Activated T-cell treated with anti-CD3 and anti-CD28 coated beads for 1 hour (primary cell): ENCODE measurements at places on chromosomes 3 and 15.
A peak's percentile ranks its signal among the peaks of the same experiment; 100 is the strongest.

DNA sequence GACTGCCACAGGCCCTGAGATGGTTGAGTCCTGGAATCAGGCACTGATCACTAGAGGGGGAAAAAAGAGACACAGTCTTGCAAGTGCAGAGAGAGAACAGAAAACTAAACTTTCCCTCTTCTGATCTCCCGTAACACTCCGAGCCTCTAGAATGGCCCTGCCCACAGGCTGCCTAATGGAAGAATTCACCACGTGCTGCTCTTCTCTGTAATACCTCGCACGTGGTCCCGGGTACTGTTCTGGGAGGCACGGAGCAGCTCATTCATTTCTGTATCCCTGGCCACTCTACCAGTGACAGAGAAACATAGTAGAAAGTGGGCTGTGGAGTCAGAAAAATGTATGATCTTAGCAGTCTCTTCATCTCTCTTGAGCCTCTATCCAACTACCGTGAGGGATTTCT is 30.4 kb downstream of the VGLL4 start:
- DNase-seq, result no peak

- DNase-seq, result no peak
These were observed 469 bp downstream of the GUCA1C start for GRCh38 chr3:108953210-108953609.

GRCh38 chr15:40044717-40045571 is 6.0 kb upstream of the SRP14 start:
- peak; percentile 67 for DNase-seq

DNA sequence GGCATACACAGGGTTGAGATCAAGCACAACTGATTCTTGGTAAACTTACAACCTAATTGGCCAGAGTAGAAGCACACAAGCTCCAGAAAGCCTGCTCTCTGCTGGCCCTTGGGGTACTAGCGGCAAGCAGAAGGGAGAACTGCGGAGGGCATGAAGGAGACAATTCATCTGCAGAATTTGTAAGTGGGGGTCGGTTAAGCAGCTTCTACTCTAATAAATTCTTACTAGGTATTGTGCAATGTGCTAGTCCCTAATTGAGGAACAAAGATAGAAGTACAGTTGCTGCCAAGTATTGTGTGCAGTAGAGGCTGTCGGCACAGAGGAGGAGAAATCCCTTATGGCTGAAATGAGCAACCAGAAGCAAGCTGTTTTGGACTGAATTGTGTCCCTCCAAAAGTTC is 91.2 kb upstream of the VEPH1 start:
- DNase-seq, result no peak

GRCh38 chr15:62558640-62559380 is 393.7 kb upstream of the C2CD4B start:
- DNase-seq, result no peak

DNA sequence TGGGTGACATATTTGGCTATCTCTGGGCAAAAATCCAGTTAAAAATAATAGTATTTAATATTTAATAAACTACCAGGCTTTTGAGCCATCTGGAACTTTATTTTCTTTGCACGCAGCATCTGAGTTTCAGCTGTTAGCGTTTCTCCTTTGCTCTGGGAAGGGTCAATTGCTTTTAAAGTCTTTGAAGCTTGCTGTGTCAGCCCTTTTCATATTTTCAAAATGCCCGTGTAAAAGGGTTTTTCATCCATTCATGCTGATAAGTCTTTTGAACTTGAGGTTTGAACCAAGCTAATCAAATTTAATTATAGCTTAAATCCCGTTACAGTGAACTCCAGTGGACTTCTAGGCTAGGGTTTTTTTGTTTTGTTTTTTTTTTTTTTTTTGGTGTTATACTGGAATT is 79.1 kb downstream of the SLC25A26 start:
- DNase-seq, result no peak

DNA sequence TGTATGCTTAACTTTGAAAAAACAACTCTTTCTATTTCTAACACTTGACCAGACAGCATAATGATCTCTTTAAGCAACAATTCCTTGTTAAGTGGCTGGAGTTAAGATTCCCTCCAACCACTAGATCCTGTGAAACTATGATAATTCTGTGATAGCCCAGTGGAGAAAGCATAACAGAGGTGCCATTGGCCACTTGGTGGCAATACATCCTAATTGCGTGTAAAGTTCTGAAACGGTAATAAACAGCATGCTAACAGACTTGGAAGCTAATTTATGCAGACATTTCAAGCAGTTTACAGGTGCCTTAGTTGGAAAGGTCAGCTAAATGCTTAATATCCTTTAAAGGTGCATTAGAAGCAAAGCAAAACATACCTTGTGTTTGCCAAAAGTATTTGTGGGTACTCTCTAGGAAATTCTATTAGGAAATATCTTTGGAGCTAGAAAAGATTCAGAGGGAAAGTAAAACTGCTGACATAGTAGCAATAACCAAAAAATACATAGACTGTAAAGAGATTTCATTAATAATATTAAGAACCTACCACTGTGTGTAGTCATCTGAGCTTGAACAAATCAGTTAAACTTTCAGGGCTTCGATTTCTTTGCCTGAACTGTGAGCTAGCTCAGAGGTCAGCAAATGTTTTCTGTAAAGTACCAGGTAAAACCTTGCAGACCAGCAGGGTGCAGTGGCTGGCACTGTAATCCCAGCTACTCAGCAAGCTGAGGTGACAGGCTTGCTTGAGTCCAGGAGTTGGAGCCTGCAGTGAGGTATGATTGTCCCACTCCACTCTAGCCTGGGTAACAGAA is 19.0 kb upstream of the CSTA start:
- no peak for DNase-seq

DNA sequence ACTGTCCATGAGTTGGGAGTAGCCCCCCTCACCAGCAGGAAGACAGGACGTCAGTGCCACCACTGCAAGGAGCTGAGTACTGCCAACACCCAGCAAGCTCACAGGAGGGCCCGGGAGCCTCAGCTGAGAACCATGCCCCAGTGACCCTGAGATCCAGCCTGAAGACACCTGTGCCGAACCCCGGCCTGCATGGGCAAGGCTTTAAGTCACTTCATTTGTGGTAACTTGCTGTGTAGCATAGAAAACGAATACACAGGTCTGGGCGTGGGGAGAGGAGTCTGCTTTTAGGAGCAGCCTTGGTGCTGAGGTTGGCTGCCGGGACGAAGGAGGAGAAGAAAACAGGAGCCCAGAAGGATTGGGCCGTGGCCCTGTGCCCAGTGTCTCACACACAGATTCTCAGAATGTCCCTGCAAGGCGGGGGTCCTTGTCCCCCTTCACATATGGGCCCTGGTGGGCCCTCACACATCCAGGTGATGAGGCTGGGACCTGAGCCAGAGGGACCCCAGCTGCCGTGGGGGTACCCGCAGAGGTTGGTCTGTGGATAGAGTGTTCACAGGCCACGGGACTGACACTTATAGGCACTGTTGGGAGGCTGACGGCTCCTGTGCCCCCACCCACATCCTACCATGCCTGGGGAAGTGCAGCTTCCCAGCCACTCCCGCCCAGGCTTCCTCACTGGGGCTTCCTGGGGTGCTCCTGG is 85.3 kb downstream of the PLXNA1 start:
- DNase-seq, result no peak

DNA sequence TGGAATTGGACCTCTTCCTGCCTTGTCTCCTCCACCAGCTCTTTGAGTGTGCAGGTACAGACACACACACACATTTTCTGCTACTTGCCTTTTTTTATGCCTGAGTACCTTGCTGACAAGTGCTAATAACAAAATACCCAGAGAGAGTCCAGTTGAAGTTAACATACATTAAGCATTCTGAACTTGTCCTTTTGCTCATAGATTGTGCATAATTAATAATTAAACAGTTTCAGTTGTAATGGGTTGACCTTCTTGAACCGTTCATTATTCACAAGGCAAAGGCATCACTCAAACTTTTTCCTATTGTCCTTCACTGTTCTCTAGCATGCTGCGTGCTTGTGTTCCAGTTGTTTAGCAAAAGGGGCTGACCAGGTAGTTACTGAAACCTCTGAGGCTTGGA is 59.6 kb upstream of the SKOR1 start:
- no peak for DNase-seq

- DNase-seq, result no peak
These were observed 43.1 kb downstream of the THRB start for GRCh38 chr3:24451461-24452099.

DNA sequence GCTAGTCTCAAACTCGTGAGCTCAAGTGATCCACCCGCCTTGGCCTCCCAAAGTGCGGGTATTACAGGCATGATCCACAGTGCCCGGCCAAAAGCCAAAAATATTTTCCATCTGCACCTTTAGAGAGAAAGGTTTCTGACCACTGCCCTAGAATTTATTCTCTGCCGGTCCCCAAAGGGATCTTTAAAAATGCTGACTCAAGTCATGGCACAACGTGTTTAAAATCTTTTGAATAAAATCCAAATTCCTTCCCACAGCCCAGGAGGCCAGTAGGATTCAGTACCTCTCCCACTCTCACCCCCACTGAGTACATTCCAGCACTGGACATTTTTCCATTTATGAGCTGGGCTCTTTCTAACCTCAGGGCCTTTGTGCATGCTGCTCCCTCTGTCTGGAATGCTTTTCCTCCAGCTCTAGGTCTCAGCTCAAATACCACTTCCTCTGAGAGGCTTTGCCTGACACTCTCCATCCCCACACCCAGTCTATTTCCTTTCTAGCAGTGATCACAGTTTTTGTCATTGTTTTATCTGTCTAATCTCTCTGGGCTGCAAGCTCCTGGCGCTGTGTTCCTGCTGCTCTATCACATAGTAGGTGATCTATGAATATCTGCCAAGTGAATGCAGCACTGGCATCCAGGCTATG is 502.9 kb downstream of the SHQ1 start:
- no peak for DNase-seq

- DNase-seq, result no peak
These were observed 38.9 kb downstream of the CPNE4 start for GRCh38 chr3:131995891-131996290.

- DNase-seq, result no peak
These were observed 181.7 kb upstream of the SYNPR start for GRCh38 chr3:63096248-63097058.

- DNase-seq, result no peak
These were observed 10.3 kb downstream of the STOML1 start for GRCh38 chr15:73981761-73982221.

- no peak for DNase-seq
These were observed 45.0 kb downstream of the SUCNR1 start for GRCh38 chr3:151918253-151919029.
